ENCODE measurements at places on chromosomes 2 and 18. TPM values are rescaled to one million over a fixed set of nuclear protein-coding genes. Genes with fewer than 3 reads are reported as not detected.

GRCh38 chr2:158457092-158457825 is 507 bp downstream of the PKP4 start:
- DNase-seq, result peak; percentile 68

Gene VRK2
- 25.4 TPM for total RNA-seq

Gene FOXD4L1
- 0.92 TPM for total RNA-seq

GRCh38 chr2:151919786-151920185 is 91.6 kb upstream of the ARL5A start:
- no peak for DNase-seq

- DNase-seq, result peak; percentile 47
Observed at GRCh38 chr2:9112079-9112721, 94.4 kb upstream of the ASAP2 start.

DNA sequence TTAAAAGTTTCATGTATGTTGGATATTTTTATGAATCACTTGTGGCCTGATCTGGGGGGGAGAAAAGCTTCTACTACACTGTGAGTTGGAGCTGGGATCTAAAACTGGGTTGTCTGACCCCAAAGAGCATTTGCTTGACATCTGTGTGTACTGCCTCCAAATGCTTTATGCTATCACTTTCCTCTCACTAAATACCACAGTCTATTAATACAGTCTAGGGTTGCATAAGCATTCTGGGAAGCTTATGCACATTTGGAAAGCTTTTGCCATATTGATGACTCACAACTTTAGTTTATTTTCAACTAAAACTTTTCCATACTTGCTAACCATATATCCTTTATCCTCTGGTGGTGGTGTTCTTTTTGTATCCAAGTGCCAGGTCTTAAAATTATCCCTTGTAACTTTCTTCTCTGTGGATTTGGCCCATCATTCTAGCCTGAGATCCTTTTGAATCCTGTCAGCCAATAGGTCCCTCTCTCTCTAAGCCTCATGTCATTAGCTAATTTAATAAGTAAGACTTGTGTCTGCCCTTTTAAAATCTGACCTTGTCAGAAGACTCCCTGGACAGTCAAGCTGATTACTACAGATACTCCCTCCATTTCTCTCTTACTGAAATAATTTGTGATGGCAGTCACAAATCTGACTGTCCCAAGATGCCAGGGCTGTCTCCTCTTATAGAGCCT is 72.7 kb downstream of the NXPH2 start:
- DNase-seq, result no peak

DNA sequence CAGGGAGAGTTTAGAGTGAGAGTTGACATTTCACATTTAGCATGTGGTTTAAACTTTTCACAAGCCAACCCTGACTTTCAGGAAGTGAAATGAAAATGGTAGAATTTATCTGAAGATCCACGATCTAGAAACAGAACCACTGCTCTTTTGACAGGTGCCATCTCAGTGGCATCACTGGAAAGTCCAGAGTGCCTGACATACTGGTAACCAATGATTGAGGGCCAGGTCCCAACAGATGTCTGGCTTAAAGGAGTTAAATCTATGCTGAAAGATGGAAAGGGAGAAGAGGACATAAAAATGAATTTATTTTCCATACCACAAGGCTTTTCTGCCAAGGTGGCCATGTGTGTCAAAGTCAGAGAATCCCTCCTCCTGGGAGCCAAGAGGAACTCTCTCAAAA is 2.7 kb downstream of the IL36G start:
- no peak for DNase-seq

- DNase-seq, result peak; percentile 5
Observed at GRCh38 chr2:241373446-241373845, 17.4 kb downstream of the FARP2 start.

DNA sequence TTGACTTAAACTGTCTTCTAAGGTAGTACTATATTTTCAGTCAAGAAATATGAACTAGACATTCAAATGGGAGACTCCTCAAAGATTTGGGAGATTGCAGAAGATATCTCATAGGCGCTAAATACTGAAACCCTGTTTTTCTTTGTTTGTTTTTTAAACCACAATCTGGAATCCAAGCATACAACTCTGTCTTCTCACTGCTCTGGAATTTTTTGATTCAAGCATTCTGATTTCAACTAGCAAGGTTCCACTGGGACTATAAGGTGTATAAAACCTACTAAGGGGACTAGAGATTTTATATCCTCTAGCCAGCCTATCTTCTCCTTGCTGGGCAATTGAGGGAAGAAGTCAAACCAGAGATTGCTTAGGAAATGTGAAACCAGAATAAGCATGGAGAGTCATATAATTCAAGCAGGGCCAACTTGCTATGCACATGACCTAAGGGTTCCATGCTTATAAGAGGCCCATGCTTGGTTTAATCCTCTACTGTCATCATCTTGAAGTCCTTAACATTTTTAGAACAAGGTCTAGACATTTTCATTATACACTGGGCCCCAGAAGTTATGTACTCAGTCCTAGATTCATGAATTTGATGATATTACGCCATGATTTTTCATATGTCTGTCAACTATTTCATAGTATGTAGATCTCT is 405.5 kb downstream of the PARD3B start:
- no peak for DNase-seq

DNA sequence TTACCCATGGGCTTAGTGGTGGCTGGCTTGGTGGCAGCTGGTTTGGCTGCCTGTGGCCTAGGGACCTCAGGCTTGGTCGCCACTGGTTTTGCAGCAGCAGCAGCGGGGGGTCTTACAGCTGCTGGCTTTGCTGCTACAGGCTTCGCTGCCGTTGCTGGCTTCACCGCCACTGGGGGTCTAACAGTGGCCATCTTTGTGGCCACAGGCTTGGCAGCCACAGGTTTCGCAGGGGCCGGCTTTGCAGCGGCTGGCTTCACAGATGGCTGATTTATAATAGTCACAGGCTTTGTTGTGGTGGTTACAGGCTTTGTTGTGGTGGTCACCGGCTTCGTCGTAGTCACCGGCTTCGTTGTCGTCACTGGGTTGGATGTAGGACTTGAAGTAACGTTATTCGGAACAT is 77.8 kb downstream of the COL6A3 start:
- DNase-seq, result no peak

DNA sequence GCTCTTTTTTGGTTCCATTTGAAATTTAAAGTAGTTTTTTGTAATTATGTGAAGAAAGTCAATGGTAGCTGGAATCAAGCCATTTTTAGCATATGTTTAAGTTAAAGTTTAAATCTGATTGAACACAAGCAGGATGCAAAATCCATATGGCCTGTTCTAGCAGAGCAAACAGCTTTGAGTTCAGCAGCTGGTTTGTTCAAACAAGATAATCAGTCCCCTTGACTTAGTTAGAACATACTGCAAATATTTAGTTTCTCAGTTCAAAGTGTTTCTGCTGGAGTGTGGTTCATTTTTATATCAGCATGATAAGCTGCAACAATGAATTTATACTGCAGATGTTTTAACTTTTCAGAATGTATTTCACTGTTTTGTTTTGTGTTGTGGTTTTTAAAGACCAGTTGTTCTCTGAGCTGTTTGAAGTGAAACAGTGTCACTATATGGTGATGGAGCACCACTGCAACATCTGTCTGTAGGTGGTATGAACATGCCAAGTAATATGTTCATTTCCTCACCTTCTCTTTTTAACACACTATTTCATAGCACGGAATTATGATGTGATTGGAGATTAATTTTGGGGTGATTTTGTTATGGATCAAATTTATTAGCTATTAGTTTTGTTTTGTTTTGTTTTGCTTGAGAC is 125.3 kb downstream of the COL4A4 start:
- DNase-seq, result no peak

GRCh38 chr2:142220901-142221300 is 90.1 kb upstream of the LRP1B start:
- DNase-seq, result no peak

DNA sequence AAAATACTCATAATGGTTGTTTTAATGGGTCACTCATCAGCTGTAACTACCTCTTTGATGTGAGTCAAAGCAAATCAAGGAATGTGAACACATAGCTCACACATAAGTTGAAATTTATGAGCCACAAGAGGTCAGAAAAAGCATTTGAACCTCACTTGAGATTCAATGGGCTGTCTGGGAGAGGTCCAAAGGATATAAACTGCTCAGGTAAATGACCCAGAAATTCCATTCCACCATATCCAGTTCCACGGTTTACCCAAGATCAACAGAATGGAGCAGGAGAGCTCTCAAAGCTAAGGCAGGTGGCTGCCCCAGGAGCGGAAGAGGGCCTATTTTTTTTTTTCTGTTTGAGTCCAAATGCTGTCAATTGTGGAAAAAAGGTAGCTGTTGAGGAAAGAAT is 464.1 kb downstream of the TNS1 start:
- no peak for DNase-seq

Gene UGT1A8
- not detected for total RNA-seq

- no peak for DNase-seq
Observed at GRCh38 chr18:44672506-44672905, 8.2 kb upstream of the SETBP1 start.

DNA sequence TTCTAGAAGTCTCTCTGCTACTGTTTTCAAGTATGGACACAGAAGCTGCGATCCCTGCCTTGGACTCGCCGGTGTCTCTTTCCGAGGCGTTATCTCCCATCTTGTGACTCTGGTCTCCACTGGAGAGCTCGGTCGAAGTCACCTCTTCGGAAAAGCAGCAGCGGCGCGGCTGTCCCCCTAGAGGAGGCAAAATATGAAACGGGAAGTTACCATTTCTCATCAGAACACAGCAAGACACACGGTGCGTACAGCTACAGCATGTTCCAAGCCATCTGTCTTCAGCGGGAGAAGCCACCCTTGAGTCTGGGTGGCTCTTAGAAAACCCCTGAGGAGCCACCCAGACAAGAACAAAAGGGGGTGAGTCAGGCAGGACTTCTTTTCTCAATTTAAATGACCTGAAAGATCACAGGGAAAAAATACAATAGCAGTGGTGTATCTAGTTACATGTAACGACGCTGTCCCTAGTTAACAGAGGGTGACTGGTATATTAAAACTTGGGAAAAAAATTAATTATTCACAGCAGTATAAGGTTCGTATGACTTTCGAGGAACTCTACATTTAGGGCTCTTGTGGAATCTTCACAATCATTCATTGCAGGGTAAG is 114.8 kb downstream of the ZNF516 start:
- DNase-seq, result no peak

GRCh38 chr2:11248-11941 is 34.9 kb downstream of the FAM110C start:
- peak; percentile 56 for DNase-seq

DNA sequence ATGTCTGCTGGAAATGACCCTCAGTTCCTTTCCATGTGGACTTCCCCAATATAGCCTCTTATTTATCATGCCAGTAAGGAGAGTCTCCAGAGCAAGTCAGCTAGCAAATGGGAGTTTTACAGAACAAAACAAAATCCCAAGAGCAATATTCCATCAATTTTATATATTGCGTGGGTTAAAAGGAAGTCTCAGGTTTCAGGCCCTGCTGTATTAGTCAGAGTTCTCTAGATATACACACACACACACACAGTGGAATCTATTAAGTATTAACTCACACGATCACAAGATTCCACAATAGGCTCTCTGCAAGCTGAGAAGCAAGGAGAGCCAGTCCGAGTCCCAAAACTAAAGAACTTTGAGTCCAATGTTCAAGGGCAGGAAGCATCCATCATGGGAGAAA is 102.8 kb upstream of the MAP2 start:
- DNase-seq, result no peak

GRCh38 chr18:48590678-48591077 is 51.8 kb downstream of the CTIF start:
- no peak for DNase-seq

- peak; percentile 43 for DNase-seq
Observed at GRCh38 chr2:64327510-64328414, 126.2 kb upstream of the LGALSL start.

- peak; percentile 60 for DNase-seq
Observed at GRCh38 chr18:56298935-56299334, 339.5 kb downstream of the TXNL1 start.

GRCh38 chr2:84841577-84841976 is 39.3 kb downstream of the TRABD2A start:
- DNase-seq, result no peak

Gene GPBAR1
- total RNA-seq, result 1.1 TPM

All from Calu3 (cell line).